ENCODE measurements at places on chromosomes 12 and 14. TPM values are rescaled to one million over a fixed set of nuclear protein-coding genes. Genes with fewer than 3 reads are reported as not detected.

- DNase-seq, result no peak
Measured at GRCh38 chr14:60636879-60637478, 12.3 kb downstream of the SIX1 start.

The NELL2 gene
- polyA plus RNA-seq, result 2.2 TPM

The KRT85 gene
- not detected for polyA plus RNA-seq

GRCh38 chr12:124847113-124848074, 16.3 kb downstream of the SCARB1 start:
- no peak for DNase-seq

DNA sequence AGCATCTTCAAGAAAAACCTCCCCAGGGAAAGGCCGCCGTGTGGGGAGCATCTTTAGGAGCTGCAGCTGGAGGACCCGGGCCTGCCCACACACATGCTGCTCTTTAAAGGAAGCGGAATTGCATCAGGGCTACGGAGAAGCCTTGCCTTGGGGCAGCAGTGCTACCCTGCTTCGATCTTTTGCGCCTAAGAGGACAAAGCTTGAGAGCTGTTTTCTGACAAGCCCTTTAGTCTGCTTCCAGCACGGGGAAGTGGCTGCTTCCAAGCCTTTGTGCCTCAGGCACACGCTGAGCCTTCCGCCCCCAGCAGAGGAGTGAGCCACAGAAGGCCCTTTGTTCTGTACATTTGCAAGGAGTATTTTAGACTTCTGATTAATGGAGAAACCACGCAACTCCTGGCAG, 31.5 kb downstream of the COA8 start:
- DNase-seq, result peak; percentile 33

- DNase-seq, result no peak
Measured at GRCh38 chr14:88476825-88477224, 78.0 kb downstream of the PTPN21 start.

The CFAP251 gene
- polyA plus RNA-seq, result 6.9 TPM

DNA sequence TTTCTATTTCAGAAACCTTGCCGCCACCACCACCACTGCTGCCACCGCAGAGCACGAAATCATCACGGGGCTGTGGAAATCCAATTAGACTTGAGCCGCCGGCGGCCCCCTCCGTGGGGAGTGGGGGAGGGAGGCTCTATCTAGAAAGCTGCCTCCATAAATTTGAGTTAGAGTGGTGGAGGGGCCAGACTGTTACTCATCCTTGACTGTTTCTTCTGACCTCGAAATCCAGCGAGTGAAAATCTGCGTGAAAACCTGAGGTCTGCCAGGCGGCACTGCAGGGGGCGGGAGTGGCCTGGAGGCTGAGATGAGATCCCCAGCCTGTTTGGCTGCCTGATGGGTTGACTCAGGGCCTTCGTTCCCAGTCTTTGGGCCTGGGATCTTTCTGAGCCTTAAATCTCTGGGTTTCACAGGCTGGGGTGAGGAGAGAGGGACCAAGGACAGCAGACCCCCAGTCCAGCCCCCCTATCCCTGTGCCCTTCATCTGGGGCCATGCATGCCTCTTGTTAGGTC, 29.9 kb downstream of the TSPAN9 start:
- no peak for DNase-seq

DNA sequence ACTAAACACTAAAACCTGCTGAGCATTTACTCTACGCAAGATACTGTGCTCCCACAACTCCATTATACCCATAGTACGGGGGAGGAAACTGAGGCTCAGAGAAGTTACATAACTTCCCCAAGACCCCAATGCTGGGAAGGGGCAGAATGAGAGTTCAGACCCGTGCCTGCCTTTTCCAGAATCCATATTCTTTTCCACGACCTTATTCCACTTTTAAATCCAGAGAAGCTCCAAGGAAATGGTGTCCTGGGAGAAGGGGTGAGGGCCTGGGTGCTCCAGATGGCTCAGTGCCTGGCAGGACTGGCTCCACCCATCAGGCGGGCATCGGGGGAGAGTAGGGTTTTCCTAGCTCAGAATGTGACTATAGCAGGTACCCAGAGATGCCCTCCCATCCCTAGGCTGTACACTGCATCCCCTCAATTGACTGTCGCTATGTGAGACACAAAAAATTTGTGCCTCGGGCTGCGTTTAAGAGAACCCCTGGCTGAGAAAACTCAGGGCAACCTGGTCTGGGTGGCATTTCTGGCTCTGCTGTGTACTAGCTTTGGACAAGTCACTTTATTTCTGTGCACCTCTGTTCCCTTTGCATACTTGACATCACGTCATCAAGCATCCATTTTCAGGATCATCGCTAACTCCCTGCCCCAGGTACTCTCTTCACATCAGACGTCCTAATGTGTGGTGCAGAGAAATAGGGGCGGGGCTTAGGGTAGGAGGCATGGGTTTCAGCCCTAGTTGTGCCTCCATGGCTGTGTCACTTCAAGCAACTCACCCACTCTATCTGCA, 11.6 kb upstream of the IQSEC3 start:
- DNase-seq, result no peak

DNA sequence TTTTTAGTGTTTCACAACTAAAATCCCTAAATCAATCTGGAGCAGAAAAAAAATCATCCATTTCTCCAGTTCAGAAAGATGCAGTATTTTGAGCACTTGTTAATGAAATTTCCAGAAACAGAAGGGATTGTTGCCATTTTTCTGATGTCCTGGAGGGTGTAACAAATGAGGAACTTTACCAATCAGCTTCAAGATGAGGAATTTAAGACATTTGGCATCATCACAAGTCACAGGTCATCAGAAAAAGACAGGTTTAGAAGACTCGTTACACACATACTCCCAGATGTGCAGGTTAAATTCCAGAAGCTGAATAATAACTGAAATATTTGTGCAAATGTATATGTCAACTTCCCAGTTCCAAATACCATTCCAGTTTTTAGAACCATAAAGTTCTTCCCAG, 482 bp upstream of the PSMC1 start:
- no peak for DNase-seq

- peak; percentile 84 for DNase-seq
Measured at GRCh38 chr12:53696285-53696654, 20.4 kb upstream of the ATP5MC2 start.

The MOK gene
- polyA plus RNA-seq, result 15.5 TPM

GRCh38 chr14:70904373-70904772, 2.9 kb upstream of the PCNX1 start:
- DNase-seq, result no peak

The SLCO1B1 gene
- not detected for polyA plus RNA-seq

DNA sequence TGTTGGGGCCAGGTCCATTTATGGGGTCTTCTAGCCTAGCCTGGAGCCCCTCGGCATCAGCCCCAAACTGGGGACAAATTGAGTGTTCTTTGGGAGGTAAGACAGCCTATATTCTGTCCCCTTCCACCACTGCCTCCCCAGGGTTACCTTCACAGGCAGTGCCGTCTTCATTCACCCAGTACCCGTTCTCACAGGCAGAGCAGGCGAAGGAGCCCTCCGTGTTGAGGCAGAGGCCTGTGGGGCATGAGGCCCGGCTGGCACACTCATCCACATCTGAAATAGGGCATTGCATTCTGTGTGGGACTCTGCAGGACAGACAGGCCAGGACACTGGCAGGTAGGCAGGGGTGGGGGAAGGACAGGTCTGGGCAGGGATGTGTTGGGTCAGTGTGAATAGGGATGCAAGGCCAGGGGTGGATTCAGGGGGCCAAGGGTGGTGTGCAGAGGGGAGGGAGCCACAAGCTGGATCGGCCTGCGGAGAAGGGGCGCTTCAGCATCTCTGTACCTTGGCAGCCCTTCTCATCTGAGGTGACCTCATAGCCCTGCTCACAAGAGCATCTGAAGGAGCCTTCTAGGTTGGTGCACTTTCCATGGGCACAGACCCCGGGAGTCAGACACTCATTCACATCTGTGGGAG, 16.1 kb downstream of the ISCA2 start:
- no peak for DNase-seq

The TMEM233 gene
- polyA plus RNA-seq, result 0.13 TPM

Measured in lung (tissue), 17 donors.